ENCODE measurements at places on chromosomes 3 and 15.

GRCh38 chr3:120864541-120864940, 43.5 kb upstream of the STXBP5L start:
- no peak for DNase-seq

- DNase-seq: no peak
These were observed 33.9 kb downstream of the PFN2 start for GRCh38 chr3:149936812-149937230.

DNA sequence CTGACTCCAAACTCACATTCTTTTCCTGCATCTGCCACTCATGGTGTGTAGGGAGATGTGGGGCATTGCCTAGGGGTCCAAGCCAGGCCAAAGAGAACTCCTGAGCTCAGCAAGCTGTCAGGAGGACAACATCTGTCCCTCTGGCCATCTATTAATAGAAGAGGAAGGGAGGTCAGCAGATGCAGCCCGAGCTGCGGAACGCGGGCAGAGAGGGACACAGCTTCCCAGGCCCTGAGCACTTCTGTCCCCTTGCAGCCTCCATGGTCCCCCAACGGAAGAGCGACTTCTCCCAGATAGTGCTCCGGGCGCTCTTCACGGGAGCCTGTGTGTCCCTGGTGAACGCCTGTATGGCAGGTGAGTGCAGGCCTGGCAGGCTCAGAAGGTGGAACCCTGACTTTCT, 37.3 kb upstream of the PDE8A start:
- no peak for DNase-seq

DNA sequence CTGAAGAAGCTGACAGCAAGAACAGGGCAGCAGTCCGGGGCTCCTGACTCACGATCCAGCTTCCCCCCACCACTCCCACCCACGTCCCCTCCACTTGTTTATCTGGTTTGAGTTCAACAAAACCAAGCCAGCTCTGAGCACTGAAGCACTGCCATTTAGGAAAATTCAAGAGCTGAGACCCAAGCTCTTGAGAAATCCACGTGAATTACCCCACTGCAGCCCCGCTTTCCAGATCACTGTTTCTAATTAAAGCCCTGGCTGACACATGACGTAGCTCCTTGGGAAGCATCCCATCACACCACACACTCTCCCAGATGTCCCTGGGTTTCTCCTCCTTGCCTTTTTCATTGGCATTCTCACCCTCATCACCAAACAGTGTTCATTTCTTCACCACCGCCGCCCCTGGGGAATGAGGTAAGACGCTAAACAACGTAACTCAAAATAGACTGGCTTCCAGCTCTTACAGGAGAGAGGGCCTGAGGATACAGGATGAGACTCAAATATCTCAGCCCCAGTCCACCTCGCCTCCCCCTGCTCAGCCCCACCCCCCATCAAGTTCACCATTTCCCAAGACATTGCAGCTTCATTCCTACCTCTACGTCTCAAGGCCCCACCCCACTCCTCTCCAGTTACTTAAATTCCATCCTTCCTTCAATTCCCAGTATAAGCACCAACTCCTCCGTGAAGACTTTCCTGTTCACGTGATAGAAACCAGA, 95.4 kb downstream of the SRGAP3 start:
- DNase-seq: no peak

DNA sequence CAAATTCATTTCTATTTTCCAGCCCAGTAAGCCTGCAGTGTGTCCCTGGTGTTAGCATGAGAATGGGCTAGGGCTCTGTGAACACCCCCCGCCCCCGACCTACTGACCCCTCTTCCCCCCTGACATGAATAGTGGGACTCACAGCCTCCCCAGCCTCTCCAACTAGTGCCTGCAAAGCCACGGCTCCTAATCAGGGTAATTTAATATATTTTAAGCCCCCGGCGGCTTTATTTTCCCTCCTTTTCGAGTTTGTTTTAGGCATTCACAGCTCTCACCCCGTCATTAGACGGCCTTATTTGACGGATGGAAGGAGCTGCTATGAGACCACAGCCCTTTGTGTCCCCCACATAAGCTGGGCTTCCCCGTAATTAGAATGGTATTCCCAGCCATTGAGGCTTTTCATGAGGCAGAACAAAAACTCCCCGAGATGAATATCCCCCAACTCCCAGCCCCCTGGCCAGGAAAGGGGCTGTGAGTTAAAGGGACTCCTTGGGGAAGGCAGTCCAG, 78.3 kb upstream of the POLG start:
- no peak for DNase-seq

DNA sequence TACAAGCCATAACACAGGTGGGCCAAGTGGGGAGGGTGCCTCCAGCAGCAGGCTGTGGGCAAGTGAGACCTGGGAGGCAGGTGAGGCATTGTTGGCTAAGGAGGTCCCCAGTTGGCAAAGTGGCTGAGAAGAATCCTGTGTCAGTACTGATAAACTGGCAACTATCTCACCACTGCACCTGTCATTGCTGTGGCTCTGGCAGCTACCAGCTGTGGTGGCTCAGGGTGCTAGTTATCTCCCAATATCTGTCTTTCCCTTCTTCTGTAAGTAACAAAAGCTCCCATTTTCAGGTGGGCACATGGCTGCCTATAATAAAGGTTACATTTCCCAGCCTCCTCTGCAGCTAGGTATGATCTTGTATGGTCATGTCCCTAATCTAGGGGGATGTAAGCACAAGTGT, 80.6 kb upstream of the RNF7 start:
- DNase-seq: no peak

DNA sequence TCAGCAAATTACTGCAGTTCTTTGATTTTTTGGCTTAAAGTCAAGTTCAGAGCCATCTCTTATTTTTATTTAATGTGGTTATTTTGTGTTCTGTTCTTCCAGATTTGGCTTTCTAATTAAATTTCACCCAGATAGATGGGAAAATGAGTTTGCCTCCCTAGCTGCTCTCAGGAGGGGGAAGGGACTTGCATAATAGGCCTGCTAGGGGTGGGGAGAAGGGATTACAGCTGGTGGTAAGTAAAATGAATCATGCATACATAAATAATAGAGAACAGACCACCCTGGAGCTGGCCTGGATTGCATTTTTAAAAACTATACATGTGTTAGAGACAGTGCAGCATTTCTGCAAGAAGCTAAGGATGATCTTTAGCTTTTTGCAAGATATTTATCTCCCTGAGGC, 3.9 kb upstream of the PXYLP1 start:
- DNase-seq: no peak

DNA sequence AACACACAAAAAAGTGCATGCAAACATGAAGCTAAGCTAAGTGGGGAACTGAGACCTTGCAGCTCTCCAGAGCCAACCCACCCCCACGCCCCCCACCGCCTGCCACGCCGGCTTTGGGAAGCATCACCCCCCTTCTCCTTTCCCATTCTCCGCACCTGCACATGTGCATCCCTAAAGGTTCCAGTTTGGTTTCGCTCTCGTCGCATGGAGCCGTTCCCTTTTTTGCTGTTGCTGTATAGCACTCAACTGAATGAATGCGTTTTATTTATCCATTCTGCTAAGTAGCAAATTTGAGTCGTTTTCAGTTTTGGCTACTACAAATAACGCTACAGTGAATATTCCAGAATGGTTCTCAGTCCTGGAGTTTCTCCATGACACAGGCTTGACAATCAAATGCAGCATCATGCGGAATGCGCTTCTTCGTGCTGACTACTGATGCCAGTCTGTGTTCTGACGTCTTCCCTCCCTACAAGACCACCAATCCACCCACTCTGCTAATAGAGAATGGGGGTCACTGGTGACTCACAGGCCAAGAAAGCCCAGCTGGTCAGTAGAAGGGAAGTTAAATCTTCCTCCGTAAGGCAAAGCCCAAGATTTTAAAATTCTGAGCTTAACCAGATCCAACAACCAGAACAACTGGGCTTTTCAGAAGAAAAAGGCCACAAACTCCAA, 115.3 kb downstream of the XXYLT1 start:
- no peak for DNase-seq

DNA sequence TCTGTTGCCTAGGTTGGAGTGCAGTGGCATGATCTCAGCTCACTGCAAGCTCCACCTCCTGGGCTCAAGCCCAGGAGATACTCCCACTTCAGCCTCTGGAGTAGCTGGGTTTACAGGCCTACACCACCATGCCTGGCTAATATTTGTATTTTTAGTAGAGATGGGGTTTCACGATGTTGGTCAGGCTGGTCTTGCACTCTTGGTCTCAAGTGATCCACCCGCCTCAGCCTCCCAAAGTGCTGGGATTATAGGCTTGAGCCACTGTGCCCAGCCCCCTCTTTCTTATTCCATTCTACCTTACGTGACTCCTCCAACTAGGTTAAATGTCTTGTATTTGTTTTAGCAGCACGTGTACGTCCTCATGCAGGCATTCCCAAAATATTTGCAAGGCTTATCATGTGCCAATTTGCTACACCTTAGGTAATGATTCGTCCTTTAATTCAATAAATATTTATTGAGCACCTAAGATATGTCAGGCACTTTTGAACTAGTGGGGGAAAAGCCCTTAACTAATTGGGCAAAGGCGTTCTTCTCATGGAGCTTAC, 14.9 kb upstream of the MAGI1 start:
- DNase-seq: no peak

DNA sequence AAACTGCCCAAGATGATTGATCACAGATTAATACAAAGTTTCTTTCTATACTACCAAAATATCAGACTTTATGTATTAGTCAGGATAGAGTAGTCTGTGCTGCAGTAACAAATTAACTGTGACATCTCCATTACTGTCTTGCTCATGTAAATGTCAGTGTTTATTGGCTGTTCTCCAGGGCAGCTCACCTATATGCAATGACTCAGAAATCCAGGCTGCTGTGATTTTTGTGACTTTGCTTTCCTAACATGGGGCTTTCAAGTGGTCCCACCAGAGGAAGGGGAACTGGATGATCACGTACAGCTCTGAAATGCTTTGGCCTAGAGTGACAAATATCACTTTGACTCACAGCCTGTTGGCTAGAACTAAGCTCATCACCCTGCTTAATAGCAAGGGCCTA, 12.9 kb downstream of the PLS1 start:
- DNase-seq: no peak

DNA sequence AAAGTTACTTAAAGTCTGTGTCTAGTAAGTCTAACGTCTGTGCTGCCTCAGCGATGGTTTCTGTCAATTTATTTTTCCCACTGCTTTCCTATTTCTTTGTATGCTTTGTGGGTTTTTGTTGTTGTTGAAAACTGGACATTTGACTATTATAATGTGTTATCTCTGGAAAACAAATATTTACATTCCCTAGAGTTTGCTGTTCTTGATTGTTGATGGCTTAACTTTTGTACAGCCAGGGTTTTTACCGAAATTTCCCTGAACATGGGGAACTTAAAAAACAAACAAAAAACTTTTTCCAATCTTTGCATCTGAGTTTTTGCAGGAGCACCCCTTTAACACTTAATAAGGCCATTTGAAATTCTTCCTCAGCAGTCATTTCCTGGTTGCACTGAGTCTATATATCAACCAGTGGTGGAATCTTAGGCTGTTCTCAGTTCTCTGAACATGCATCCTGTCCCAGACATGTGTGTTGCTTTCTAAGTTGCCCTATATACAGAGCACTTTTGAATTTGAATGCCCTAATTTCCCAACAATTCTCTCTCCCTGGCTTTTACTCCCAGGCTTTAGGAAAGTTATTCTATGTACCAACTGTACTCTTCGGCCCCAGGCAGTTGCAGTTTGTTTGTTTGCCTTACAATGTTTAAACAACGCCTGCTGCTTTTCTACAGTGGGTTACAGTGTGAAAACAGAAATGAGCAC, 11.8 kb upstream of the PIAS1 start:
- no peak for DNase-seq

DNA sequence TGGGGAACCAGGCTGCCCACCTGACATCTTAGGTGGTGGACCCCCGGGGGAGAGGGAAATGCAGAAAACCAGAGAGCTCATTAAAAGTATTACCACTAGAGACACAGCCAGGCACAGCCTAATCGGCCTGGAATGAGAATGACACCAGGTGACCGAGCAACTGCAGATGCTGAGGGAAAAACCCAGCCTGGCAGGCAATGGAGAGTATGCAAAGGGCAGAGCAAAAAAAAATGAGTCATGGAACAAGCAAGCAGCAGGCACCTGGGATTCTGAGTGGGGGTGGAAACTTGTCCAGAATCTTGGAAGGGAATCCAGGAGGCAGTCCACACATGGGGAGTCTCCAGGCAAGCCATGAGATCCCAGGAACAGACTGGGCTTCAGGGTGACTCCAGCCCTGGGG, 183.7 kb upstream of the LRRN1 start:
- no peak for DNase-seq

DNA sequence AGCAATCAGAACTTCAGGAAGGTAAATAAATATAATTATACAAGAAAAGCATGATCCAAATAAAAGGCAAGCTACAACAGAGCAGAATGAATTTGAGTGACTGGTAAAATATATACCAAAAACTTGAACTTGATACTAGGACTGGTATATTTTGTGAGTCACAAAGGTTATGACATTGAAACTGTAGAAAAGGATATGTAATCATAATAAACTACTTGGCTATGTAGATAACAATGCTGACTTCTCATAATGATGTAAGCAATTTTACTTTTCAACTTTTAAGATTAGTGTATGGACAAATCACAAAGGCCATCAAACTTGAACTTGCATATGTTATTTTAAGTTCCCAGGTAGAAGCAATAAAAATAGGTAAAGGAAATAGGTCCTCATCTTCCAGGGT, 384.5 kb upstream of the NECTIN3 start:
- DNase-seq: no peak
